T-helper 22 cell (primary cell): ENCODE measurements at places on chromosomes 16 and 17.

DNA sequence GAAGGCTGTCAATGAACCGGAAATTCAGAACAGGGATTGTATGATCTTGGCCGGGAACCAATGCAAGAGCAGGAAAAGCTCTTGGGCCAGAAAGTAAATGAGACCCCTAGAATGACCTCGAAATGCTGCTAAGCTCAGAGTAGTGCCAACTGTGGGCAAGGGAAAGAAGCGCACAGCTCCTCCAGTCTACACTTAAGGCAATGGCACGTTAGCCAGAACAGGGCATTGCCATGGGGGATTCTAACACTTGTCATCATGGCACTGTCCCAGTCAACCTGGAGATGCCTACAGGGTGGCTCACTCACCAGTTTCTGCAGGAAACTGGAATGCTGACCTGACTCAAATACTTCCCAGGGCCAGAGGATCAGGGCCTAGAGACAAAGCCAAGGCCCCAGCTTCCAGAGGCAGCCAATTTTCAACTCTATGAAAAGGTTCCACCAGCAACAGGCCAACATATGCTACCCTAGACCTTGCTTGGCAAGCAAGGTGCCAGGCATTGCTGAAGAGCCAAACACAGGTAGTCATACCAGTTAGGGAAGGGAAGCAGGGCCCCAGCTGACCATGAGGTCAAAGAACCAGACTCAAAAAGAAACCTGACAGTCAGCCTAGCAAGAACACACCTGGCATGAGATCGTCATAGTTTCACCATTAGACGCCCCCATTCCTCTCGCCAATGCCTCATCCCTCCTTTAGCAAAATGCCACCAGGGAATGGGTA lies 34.9 kb downstream of the ARHGAP17 start:
- DNase-seq, result no peak

GRCh38 chr16:2358811-2359210 lies 18.3 kb upstream of the ABCA3 start:
- no peak for DNase-seq

- no peak for DNase-seq
Observed at GRCh38 chr16:83137326-83137781, 510.6 kb downstream of the CDH13 start.

- DNase-seq, result no peak
Observed at GRCh38 chr17:48503747-48504146, 27.1 kb downstream of the HOXB1 start.

DNA sequence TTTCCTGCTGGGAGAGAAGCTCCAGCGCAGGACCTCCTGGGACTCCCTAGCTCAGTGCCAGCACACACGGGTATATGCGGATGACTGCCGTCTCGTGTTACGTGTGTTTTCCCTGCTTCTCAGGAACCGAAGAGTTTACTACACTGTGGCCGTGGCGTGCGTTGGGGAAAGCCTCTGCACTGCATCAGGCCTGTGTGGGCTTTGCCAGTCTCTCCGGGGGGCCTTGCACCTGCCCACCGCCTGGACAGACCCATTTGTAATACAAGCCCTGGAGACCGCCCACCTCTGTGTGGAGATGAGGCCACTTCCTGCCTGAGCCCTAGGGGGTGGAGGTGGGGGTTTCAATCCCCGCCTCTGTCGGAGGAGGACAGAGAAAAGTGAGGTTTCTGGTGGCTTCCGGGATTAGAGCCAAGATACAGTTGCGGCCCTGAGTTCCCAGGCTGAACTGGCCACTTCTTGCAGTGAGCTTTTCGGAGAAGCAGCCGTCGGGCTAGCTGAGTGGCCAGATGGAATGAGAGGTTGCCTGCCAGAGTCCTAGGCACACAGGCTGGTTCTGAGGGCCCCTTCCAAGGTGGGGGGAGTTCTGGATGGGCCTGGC lies 43.4 kb upstream of the GSE1 start:
- no peak for DNase-seq

DNA sequence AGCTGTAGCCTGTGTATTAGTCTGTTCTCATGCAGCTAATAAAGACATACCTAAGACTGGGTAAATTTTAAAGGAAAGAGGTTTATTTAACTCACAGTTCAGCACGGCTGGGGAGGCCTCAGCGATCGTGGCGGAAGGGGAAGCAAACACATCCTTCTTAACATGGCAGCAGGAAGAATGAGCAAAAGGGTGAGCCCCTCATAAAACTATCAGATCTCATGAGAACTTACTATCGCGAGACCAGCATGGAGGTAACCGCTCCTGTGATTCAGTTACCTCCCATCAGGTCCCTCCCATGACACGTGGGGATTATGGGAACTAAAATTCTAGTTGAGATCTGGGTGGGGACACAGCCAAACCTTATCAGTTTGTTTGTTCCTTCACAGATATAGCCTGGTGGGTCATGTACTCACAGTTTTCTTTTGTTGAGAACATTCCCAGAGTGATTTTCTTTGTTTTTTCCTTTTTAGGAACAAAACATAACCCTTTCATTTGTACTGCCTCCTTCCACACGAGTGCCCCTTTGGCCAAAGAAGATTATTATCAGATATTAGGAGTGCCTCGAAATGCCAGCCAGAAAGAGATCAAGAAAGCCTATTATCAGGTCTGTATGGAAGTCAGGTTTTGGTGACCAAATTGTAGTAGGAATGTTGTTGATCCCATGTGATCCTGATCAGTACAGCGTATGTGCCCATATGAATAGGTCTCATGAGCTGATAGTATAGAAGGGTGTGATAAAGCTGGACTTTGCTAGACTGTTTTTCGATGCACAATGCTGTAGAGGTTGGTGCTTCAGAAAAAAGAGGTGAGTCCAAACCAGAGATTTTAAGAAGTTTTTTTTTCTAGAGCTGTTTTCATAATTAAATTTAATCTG lies 8.5 kb downstream of the DNAJA3 start:
- no peak for DNase-seq

- no peak for DNase-seq
Observed at GRCh38 chr16:73122604-73123391, 74.9 kb upstream of the ZFHX3 start.

DNA sequence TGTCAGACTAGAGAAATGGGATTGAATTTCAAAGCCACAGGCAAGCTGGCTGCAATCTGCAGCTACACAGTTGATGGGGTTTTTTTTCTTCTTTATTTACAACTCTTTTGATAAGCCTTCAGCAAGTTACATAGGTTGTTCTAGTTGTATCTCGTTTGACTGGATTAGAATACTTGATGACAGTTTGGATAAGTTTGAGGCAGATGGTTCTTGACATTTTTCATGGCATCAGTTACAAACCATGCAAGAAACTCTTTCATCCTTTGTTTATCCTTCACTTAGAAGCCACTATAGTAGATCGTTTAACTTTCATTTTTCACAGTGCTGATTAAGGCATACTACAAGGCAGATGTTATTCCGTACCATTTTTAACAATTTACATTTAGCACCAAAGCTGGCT lies 238.9 kb downstream of the TOX3 start:
- no peak for DNase-seq

DNA sequence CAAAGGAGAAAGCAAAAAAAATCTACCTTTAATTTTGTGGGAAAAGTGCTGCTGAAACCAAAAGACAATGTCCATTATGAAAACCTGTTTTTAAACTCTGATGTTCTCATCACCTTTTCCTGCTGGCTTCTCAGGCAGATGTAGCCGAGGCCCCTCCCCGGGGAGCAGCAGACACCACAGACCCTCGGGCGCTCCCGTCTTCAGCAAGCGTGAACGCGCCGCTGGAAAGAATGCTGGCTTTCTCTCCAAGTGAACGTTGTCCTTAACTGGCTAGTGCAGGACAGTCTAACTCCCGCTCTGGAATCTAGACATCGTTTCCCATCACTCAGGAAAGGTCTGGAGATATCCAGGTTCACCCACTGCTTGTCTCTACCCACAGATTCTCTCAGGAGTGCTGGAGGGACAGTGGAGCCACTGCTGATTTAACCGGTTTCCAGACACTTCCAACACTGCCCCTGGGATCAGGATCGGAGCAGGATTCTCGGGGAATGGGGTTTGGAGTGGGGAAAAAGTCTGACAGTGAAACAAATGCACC lies 211.2 kb downstream of the RBFOX3 start:
- DNase-seq, result no peak

GRCh38 chr16:19595043-19595767 lies 39.7 kb downstream of the VPS35L start:
- no peak for DNase-seq

DNA sequence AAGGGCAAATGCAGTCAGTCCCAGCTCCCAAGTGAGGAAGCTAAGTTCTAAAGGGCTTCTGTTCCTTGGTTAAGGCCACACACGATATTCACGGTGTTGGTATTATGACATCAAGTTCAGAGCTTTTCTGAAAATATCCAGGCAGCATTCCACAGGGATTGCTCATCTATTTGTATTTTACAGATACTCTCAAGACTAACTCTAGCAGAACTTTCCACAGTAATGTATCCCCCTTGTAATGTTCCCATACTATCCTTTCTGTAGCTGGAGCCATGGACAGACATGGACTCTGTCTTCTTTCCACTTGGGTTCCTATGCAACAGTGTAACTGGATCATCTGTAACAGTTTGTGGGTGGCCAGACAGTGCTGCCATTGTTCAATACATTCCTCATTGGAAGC lies 13.5 kb downstream of the SDR42E1 start:
- no peak for DNase-seq

- peak; percentile 58 for DNase-seq
Observed at GRCh38 chr16:15950161-15950854, 892 bp downstream of the ABCC1 start.

DNA sequence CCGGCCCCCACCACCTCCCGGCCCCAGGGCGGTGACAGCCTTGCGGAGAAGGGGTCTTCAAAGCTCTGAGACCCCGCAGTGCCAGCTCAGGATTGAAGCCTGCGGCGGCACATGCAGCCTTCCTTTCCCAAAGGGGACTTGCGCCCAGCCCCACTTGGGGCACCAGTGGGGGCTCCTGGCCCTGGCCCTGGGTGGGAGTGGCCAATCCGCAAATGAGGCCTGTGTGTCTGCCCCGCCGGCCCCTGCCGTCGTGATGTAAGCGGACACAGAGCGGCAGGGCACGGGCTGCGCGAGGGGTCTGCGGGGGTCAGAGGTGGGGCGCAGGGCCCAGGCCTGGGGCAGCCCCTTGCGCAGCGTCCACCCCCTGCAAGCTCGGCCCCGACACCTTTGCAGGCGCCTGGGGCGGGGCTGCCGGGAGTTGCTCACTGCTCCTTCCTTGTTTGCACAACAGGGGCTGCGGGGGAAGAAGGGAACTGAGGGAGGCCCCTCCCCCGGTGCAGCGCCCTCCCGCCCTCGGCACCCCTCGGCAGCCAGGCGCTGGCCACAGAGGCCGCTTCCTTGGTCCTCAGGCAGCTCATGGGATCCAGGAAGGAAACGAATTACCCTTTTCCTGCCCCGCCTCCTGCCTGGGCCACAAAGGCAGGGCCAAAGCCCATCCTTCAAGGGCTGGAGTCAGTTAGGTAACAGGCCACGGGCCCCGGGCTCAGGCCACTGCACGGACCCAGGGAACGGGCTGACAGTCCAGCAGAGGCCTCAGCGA lies 2.9 kb downstream of the SLC16A3 start:
- no peak for DNase-seq

DNA sequence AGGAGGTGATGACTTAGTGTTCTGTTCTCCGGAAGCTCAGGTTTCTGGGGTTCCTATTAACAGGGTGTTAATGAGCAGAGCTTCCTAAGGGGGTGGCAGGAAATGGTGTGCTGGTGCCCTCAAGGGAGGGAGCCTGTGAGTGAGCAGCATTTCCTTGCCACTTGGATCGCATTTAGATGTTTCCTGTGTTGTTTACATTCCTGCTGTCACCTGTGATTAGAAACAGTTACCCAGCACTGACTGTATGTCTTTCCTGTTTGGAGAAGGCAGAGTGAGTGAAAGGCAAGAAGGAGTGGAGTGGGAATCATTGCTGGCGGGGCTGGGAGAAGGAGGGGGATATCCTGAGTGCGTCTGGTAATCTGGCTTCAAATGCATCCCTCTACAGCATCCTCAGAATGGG lies 214.6 kb downstream of the CCDC182 start:
- no peak for DNase-seq

- no peak for DNase-seq
Observed at GRCh38 chr16:56263711-56264608, 72.7 kb downstream of the GNAO1 start.

DNA sequence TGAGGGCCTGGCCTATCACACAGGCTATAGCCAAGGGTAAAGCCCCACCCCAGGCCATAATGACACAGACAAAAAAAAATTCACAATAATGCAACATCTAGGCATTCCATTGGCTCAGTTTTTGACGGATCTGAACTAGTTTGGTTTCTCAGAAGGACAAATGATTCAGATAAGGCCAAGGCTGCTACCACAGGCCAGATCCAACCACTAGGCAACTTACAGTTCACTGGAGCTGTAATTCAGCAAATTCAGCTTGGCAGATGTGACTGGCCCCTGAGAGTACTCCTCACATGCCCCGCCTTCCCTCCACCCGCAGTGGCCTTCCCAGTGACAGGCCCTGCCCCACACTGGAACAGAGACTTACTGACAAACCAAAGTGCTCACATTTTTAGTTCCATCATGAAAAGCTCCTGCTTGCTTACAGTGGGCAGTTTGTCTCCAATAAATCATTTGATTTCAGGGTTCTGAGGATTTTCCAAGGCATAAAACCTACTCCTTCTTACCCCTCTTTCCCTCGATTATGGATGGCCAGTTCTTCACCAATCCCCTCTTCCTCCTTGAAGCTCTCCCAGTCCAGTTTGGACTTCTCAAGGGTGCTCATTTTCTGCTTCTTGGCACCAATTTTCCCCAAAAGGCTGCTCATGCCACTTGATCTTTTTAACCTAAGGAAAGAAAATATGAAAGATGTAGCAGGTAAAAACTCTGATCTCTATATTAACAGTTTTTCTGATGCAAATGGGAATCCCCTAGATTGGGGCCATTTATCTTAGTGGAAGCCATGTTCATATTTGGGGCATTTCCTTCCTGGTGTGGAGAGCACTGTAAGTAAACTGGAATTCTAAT lies 53.3 kb upstream of the BCAR1 start:
- DNase-seq, result no peak

- no peak for DNase-seq
Observed at GRCh38 chr17:52148969-52149351, 9.6 kb downstream of the CA10 start.

- no peak for DNase-seq
Observed at GRCh38 chr17:27917000-27917399, 23.8 kb upstream of the LYRM9 start.

- DNase-seq, result no peak
Observed at GRCh38 chr17:31397256-31397939, 5.9 kb downstream of the RAB11FIP4 start.

GRCh38 chr17:19022747-19023146 lies 18.2 kb upstream of the FAM83G start:
- no peak for DNase-seq

GRCh38 chr17:7573324-7574080 lies 5.9 kb upstream of the CD68 start:
- DNase-seq, result peak; percentile 90

GRCh38 chr17:82232322-82232820 lies 3.5 kb downstream of the SLC16A3 start:
- DNase-seq, result no peak

GRCh38 chr17:76405607-76405966 lies 21.2 kb downstream of the SPHK1 start:
- DNase-seq, result no peak

GRCh38 chr16:1215574-1216295 lies 9.3 kb downstream of the TPSG1 start:
- no peak for DNase-seq
